ENCODE measurements at places on chromosomes 12 and 14.

- no peak for DNase-seq
These were observed 145.1 kb downstream of the SLC25A21 start for GRCh38 chr14:37027188-37027824.

DNA sequence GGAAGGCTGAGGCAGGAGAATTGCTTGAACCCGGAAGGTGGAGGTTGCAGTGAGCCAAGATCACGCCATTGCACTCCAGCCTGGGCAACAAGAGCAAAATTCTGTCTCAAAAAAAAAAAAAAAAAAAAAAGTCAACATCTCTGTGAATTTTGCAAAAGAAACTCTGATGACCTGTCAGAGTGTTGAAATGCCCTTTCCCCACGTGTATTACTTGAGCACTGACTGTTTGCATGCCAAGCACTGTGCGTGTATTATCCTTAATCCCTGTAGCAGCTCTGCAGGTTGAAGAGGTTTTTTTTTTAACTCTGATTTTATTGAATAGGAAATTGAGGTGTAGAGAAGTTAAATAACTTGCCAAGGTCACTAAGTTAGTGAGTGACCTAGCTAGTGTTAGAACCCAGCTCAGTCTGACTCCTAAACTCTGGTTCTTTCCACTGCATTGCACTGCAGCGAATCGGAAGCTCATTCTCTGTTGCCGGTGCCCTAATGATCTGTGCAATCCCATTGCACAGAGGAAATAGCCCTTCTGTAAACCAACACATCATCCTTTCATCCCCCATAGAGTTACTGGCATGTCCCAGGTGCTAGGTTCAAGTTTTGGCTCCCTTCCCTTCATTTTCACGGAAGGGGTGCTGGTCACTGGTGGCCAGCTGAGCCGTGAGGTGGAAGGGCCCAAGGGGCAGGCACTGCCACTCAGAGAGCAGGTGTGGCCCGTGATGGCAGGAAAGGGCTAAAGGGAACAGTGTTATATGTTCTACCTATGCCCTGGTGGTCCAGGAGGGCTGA is 122.3 kb downstream of the EML1 start:
- no peak for DNase-seq

GRCh38 chr14:64688811-64689281 is 15.4 kb upstream of the PLEKHG3 start:
- DNase-seq, result no peak

- no peak for DNase-seq
These were observed 66.3 kb downstream of the VRK1 start for GRCh38 chr14:96863327-96863985.

GRCh38 chr12:8784290-8784888 is 38.0 kb upstream of the A2ML1 start:
- DNase-seq, result no peak

Measured in activated CD4-positive, alpha-beta T cell treated with anti-CD3 and anti-CD28 coated beads, Interleukin-2, Interleukin-6, amounts not matched to agents 100 ng/mL and 50 ng/mL, durations not matched to agents 16 hours and 8 hours (primary cell).